SK-N-MC (cell line): ENCODE measurements at places on chromosomes 2 and 18.

DNA sequence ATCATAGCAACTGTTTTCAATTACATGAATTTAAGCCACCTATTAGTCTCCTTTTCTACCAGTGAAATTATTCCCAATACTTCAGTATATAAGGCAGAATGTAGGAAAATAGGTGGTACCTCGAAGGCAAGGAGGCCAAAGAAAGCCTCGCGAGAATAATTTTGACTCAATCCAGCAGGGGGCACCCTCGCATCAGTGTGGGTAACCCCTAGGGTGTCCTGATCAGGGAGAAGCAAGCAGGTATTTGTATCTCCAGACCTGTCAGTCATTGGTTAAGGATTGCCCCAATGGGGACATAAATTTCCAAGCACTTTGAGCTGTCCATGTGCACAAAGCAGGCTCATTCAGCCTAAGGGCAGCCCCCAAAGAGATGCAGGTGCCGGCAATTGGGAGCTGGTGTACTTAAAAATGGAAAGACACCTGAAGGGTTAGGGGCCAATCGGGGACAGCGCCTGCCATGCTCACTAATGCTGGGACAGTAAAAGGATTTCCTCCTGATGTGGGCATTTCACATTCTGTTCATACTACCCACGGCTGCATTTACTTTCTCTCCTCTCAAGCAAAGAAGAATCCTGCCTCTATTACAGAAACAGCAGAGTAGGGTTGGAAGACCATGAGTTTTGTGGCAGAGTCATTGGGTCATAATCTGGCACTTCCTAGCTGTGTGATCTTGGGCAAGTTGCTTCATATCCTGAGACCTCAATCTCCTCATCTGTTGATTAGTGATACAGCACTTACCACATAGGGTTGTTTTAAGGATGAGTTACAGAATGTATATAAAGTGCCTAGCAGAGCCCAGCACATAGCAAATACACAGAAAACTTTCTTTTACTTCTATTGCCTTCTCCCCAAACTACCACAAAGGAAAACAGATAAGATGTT lies 136.1 kb downstream of the ICOS start:
- no peak for DNase-seq

DNA sequence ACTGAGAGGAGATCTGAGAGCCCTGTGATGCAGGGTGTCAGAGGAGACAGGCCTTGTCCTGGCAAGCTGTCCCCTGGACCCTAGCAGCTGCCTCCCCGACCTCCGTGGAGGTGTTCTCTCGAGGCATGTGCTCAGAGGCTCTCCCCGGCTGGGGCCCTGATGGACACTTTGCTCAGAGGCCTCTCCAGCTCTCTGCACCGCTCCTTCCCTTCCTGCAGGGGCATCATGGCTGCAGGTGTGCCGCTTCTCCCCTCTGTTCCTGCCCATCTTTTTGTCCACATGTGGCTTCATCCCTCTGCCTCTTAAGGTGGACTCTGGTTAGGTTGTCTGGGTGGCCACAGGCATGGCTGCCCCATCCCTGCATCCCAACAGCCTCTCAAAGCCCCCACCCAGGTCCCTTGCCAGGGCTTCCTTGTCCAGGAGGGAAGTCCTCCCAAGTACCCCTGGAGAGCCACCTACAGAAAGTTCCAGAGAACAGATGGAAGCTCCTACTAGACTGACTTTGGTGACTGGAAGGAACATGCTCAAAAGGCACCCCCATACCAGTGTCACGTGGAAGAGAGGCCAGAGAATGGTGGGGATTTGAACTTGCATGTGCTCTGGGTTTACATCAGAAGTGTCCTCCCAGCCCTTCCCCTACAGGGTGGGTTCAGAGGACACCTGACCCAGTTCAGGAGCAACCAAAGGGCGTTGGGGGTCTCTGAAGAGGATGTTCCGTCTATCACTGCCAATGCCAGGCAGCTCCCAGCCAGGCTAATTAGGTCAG lies 120.4 kb downstream of the KLHL29 start:
- no peak for DNase-seq

GRCh38 chr2:227634201-227634600 lies 16.9 kb downstream of the SCYGR4 start:
- DNase-seq: no peak

GRCh38 chr2:109321570-109321969 lies 192.6 kb downstream of the SH3RF3 start:
- DNase-seq: no peak

- DNase-seq: no peak
Measured at GRCh38 chr2:8039732-8040131, 642.1 kb upstream of the ID2 start.

GRCh38 chr2:148721991-148722777 lies 77.6 kb downstream of the EPC2 start:
- DNase-seq: no peak

DNA sequence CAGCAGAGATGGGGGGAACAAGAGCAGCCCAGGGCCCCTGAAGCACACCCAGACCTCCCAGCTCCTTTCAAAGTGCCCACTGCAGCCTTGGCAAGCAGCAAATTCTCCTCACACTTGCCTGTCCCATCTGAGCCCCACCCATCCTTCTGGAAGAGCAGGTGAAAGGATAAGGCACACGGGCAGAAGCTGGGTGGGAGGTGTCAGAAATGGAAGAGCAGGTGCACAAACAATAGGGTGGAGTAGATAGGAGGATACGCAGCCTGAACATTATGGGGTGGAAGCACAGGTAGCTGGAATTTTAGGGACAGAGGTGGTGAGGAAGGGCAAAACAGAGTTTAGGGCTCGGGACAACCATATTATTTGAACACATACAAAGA lies 69.2 kb downstream of the TNS1 start:
- DNase-seq: no peak

- no peak for DNase-seq
Measured at GRCh38 chr2:175048275-175048674, 43.1 kb upstream of the CHN1 start.

GRCh38 chr2:161166538-161167409 lies 6.5 kb downstream of the TANK start:
- DNase-seq: no peak
